ENCODE measurements at places on chromosomes 4 and X.
A peak's percentile ranks its signal among the peaks of the same experiment; 100 is the strongest.

GRCh38 chr4:73036123-73036522, 33.4 kb downstream of the COX18 start:
- no peak for DNase-seq

GRCh38 chr4:124684301-124684700, 28.2 kb downstream of the ANKRD50 start:
- DNase-seq: no peak

- no peak for DNase-seq
Measured at GRCh38 chrX:104255465-104255864, 732 bp upstream of the ESX1 start.

DNA sequence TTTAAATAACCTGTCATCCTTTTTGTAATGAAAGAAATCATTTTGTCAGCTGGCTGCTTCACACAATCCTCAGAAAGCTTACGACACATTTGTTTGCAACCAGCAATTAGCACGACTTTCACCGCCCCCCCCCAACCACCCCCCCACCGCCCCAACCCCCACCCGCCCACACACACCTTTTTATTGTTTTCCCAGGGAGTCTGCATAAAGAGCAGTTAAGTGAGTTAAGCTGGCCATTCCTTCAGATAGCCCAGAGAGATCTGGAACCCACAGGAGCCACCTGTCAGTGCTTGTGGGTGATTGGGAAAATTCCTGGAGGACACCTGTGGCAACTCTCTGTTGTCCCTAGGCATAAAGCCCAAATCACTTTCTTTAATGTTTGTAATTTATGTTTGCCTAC, 175.7 kb upstream of the FMR1 start:
- DNase-seq: no peak

GRCh38 chrX:40402831-40403533, 177.8 kb upstream of the ATP6AP2 start:
- DNase-seq: peak; percentile 3

- no peak for DNase-seq
Measured at GRCh38 chrX:11341274-11342201, 48.3 kb downstream of the AMELX start.

Data from AG04449 (cell line).